ENCODE measurements at places on chromosomes 2 and 18.

DNA sequence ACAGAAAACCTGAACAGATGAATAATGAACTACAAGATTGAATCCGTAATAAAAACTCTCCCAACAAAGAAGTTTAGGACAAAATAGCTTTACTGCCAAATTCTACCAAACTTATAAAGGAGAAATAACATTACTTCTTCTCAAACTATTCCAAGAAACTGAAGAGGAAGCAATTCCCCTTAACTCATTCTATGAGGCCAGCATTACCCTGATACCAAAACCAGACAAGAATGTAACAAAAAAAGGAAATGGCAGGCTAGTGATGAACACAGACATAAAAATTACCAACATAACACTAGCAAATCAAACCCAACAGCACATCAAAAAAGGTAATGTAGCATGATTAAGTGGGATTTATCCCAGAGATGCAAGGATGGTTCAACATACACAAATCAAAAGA, 213.7 kb upstream of the FOSL2 start:
- no peak for DNase-seq

DNA sequence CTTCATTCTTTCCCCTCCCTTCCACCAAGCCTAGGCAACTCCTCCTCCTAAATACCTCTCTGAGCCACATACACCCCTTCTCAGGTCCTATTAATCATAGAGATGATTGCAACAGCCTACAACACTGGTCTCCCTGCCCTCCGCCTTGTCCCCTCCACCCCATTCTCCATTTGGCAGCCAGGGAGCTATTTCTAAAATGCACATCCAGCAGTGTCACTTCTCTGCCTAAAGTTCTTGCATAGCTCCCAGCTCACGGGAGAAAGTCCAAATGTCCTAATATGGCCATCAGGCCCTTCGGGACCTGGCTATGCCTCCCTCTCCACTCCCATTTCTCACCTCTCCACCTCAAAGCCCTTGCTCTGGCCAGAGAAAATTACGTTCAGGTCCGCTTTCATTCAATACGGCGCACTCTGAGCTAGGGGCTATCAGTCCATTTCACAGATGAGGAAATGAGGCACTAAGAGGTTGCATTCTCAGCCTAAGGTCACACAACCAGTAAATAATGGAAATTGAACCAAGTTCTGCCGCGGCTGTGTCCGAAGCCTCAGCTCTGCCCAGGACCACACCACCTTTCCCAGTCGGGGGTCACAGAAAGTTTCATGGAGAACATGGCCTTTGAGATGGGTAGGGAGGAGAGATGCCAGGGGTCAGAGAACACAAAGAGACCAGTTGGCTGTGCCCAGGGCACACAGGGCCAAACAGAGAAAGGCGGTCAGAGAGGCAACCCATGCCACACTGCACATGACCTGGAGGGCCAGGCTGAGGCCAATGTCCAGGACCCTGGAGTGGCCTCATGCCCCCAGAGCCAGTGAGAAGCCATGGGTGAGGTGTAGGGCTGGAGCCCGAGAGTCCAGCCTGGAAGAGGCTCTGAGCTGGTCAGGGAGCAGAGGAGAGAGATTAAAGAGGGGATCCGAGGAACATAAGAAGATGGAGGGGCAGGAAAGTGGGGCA, 72.8 kb downstream of the TNS1 start:
- DNase-seq, result no peak

- DNase-seq, result no peak
These were observed 206.7 kb downstream of the ZFP36L2 start for GRCh38 chr2:43019536-43020183.

GRCh38 chr2:188973641-188974040, 532 bp upstream of the COL3A1 start:
- DNase-seq, result no peak

DNA sequence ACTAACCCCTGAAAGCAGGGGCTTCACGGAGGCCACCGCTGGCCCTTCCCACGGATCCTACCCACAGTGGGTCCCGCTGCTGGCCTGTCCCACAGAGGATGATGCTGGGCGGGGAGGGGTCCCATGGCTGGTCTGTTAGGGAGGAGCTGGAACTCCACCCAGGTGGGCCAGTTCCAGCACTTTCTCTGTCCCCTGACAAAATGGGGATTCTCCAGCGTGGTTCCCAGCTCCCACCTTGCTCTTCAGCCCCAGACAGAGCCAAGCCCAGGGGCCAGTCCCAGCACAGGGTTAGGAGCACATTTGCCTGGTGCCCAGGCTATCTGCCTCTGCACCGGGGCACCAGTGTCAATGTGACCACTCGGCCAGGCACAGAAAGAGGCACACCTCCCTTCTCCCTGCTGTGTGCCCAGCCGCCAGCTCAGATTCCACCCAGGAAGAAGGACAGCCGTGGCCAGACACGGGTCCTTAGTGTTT, 50.0 kb downstream of the ANKMY1 start:
- no peak for DNase-seq

GRCh38 chr2:233451950-233452349, 97.7 kb downstream of the DGKD start:
- DNase-seq, result no peak

GRCh38 chr2:217142649-217143266, 282.9 kb upstream of the TNP1 start:
- DNase-seq, result peak; percentile 13

DNA sequence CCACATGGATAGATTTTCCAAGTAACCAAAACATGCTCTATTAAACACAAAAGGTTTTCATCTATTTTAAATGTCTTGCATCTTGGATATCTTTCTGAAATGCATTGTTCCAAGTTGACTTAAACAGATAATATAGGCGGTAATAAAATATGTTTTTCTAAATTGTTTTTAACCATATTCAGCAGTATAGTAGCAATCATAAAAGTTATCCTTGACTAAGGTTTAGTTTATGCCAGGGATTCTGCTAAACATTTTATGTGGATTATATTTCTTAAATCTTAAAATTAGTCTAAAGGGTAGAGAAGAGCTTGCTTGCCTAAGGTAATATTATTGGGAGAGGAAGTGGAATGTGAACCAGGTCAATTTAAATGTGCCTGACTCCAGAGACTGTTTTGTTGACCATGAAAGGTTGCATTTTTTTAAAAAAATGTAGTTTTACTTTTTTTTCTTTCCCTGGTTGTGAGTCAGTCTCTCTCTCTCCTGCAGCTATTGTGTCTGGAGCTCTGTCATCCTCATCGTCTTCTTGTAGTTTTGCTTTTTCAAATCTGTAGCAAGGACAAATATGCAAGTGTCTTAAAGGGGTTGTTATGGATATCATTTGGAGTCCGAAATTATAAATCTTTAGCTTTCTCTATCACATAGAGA, 309.1 kb upstream of the COL3A1 start:
- DNase-seq, result no peak

GRCh38 chr2:9327873-9328352, 95.4 kb downstream of the ITGB1BP1 start:
- DNase-seq, result no peak

DNA sequence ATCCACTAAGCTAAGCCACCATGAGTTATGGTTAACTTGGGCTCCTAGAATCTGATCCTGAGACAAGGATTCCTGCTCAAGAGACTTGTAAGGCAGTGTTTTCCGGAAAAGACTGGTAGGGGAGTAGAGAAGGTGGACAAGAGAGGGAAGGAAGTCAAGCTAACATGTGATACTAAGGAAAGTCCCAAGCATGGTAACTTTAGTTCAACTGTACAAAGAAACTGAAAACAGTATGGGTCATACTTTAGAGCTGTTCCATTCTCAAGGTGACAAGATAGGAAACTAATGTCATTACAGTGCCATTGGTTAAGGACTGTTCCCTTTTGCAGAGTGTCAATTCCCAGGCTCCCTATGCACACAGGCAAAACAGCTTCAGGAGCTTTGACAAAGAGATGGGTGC, 5.8 kb downstream of the MYO5B start:
- no peak for DNase-seq

- no peak for DNase-seq
These were observed 238.2 kb downstream of the GCA start for GRCh38 chr2:162581959-162582798.

Data from NCI-H1694 treated with DMSO at 0.1 percent for 48 hours (cell line).